NCI-H146 (cell line): ENCODE measurements at places on chromosomes 3 and 15.

DNA sequence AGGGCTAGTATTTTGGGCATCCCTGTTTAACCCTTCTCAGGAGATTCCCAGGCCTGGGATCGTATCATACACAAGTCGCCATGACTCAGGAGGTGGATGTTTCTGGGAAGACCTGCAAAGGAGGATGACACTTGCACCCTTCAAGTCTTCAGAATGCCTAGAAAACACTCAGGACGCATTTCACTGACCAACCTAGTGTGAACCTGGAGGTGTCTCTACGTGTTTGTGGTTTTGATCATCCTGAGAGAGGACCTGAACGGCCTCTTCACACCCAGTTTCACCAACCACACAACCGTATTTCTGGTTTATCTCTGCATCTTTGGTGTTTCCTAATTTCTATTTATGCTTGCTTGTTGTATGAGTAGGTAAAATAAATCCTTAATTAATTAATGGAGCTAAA is 2.8 kb upstream of the CLDND1 start:
- no peak for DNase-seq

DNA sequence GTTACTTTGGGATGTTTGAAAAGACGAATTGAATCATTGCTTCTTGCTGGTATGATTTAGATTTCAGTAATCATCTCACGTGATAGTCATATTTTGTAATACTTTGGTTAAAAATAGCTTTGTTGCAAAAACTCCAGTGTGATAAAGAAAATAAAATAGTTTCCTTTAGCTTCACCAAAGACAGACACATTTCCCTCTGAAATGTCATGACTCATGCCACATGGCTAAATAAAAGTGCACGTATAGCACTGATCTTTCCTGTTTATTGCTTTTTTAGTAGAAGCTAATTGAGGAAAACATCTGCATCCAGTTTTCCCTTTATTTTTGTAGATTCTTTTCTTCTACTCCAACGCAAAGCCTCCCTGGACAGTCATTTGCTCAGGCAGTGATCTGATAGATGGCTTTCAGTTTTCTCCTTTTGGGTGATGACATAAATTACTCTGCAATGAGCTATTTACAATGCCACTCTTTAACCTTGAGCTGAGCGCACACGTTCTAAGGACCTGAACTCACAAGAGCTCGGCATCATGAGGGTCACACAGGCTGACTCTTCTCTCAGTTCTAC is 84.9 kb downstream of the ARNT2 start:
- no peak for DNase-seq

DNA sequence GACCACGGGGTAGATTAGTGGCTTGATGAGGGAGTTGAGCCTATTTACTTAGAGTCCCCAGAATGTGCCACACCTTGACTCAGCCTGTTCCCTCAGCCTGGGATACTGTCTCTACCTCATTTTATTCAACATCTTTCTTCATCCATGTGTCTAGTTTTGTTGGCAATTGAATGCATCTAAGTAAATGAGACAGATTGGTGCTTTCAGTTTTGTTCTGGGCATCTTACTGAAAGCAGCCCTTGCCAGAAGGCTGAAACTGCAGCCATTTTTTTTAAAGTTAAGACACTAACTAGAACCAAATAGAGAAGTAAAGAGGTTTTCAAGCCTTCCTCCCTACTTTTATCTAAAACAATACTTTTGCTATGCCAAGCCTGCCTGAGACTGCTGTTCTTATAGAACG is 246.8 kb downstream of the SLCO3A1 start:
- no peak for DNase-seq

GRCh38 chr15:73599934-73600333 is 33.3 kb downstream of the NPTN start:
- DNase-seq = no peak

- DNase-seq = peak; percentile 80
These were observed 12.2 kb upstream of the SNRPA1 start for GRCh38 chr15:101307048-101307896.

- DNase-seq = no peak
These were observed 195.1 kb upstream of the NR2F2 start for GRCh38 chr15:96135166-96136093.

DNA sequence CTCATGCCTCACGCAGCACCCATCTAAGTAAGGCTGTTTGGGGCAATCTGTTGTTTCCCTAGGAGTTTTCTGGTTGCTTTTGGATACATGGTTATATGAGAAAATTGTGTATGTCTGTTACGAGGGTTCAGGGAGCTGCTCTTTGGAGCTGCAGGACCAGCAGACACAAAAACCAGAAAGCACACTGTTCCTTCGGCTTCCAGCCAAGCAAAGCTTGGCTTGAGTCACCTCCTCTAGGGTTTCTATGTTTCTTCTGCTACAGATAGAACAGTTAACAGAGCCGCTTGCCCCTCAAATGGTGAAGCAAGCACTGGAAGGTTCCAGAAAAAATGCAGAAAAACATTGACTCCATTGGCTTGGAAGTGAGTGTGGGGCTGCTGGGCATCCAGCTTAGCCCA is 49.2 kb upstream of the CTDSPL start:
- DNase-seq = no peak

DNA sequence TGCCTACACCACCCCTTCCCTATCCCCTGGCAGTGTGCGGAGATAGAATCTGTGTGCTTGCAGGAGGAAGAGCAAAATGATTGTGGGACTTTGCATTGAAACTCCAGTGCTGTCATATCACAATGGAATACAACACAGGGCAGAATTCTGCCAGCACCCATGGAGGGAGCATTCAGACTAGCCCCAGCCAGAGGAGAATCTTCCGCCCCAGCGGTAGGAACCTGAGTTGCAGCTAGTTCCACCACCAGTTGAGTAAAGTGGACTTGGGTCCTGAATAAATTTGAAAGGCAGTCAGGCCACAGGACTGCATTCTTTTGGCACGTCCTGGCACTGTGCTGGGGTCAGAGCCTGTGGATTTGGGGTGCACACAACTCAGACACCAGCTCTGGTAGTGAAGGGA is 27.5 kb downstream of the NCBP2 start:
- no peak for DNase-seq
